GM23248 (cell line): ENCODE measurements at places on chromosomes 2 and 18.

GRCh38 chr2:234863043-234863934 lies 88.5 kb upstream of the SH3BP4 start:
- DNase-seq = peak; percentile 81

DNA sequence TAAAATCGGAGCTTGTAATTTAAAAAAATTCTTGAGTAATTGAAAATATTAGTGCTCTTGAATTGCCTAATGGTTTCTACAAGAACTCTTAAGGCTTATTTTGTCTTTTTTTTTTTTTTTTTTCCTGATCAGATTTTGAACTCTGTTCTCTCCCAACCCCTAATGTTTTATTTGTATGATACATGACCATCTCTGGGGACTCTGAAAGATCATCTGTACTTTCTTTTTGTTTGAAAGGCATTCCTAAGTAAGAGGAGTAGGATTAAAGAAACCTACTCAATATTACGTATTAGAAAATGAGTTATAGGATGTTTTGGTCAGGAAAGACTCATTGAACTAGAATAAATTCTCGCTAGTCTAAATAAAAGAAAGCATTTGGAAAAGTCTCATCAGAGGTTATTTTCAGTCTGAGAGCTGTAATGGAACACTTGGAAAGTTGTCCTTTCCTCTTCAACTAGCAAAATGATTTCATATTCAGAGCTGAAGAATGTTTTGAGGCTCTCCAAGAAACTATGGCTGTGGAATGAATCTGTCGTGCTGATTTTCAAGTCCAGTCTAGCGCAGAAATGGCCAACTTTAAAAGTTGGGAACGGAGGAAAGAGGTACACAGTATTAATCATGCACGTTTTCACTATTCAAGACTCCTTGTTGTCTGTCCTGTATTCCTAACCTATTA lies 182.7 kb downstream of the PRPF40A start:
- peak; percentile 50 for DNase-seq

DNA sequence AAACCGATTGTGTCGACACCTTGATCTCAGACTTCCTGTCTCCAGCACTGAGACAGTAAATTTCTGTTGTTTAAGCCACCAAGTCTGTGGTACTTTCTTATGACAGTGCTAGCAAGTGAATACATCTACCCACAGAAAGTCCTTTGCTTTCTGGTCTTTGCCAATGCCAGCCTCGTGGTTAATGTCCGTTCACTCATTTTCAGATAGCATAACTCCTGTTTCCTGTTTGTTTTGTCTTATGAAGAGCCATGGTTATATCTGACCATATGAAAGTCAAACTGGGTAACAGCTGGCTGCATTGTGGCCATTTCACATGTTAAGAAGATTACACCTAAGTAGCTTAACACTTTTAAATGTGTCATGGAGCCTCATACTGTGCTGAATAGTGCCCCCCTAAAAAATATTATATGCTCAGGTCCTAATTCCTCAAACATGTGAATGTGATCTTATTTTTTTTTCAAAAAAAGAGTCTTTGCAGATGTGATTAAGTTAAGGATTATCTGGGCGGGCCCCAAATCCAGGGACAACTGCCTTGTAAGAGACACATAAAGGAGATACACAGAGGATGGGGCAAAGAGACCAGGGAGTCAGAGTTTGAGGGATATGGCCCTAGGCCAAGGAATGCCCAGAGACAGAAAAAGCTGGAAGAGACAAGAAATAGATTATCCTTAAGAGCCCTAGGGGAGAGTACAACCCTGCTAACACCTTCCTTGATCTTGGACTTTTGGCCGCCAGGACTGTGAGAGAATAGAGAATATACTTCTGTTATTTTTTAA lies 118.0 kb downstream of the KCNE4 start:
- no peak for DNase-seq

- DNase-seq = no peak
These were observed 21.1 kb upstream of the GALNT5 start for GRCh38 chr2:157236404-157236803.

DNA sequence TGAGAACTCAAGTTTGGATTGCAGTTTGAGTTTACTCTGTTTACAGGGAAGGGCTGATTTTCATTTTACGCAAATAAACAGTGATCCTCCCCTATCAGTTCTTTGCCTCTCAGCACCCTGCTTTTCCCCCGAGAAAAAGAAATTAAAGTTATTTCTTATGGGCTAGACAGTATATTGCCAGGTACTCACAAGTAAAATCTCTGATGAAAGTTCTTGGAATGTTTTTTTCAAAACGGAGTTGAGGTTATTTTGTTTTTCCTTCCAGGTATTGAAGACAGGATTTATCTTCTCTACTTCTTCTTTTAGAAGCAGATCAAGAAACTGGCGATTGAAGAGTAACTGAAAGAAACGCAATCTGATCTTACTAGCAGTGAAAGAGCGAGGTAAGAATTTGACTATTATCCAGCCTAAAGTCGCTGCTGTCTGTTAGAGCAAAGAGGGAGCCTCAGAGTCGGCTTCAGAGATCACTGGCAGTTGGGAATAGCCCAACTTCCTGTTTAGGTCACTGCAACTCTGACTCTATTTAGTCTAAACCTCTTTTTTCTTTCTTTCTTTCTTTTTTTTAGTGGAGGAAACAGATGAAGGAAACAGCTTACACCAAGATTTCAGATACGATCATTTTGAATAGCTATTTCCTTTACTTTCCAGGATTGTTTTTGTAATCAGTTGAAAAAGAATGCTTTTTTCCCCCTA lies at the start of gene TFPI:
Gene TFPI (minus strand): TSS at position 425 of the 693 bp plus-strand sequence. CDS start 50,667 bp downstream, outside the sequence.
- DNase-seq = peak; percentile 80

- peak; percentile 69 for DNase-seq
These were observed 2.8 kb downstream of the ZFP36L2 start for GRCh38 chr2:43223521-43224001.

DNA sequence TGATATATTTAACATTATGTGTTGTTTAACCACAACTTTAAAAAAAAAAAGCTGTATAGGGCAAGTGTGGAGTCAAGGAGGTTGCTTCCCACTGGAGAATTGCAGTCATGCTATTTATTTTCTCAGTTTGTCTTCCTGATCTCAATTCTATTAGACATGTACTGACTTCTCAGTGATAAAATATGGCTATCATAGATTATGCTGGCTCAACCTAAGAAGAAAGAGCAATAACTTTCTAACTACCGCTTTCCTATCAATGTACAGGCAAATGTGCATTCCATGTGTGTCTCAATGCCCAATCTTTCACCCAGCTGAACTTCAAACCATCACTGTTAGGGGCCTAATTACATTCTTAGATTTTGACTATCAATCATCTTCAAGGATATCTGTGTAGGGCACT lies 201.4 kb downstream of the CTNNA2 start:
- no peak for DNase-seq

GRCh38 chr18:37563931-37564392 lies 1.6 kb downstream of the CELF4 start:
- DNase-seq = no peak

DNA sequence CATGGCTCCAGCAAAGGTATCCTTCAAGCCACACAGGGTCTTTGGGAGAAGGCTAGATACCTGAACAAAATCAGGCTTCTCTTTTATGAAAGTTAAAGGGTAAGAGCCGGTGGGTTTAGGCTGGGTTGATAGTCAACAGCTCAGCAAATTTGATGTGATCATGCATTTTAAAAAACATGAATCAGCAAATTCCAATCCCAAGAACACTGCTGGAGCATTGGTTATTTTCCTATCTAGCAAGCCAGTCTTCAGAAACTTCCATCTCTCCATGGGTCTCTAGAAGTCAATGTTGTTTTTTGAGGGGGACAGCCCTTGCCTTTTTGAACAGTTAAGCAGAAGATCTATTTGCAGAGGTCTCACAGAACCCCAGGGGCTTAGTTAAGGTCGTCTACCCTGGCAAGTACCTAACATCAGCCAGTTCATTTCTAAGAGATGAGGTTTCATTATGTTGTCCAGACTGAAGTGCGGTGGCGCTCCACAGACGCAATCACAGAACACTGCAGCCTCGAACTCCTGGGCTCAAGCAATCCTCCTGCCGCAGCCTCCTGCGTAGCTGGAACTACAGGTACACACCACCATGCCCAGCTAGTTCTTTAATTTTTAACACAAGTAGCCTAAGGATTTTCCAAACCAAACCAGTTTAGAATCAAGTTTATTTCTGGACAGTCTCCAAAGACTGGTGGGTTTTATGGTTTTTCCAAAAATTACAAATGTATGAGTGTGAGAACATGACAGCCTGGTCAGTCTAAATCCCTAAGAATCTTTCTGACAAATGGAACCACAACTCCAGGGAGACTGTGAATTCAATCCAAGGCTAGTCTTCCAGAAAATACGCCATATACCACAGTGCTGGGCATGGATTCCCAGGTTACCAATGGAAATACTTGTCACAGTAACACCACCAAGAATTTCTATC lies 4.1 kb upstream of the ZCCHC2 start:
- no peak for DNase-seq

GRCh38 chr2:207643892-207644291 lies 18.7 kb upstream of the METTL21A start:
- no peak for DNase-seq

DNA sequence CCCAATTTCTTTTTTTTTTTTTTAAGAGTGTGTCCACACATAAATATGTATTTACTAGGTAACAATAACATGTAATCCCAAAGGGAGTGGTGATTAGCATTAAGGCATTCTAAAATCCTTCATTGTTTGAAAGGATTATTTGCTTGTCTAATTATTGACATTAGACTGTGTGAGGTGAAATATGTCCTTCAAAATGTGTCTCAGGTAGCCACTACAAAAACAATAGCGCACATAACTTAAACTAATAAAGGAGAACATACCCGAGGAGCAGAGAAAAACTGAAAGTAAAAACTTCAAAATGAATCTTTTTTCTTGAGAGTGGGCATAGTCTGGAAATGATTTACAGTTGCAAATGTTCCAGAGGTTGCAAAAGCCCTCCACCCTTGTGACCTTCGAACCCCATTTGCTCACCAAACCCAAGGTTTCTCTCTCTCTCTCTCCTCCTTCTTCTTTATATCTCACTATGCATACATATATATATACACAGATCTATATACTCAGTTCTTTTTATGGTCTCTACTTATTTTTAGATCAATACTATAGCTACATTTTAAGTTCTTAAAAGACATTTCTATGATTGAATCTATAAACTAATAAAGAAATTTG lies 24.4 kb upstream of the FRZB start:
- no peak for DNase-seq

- DNase-seq = no peak
These were observed 106.9 kb downstream of the FARSB start for GRCh38 chr2:222548992-222549391.

- DNase-seq = no peak
These were observed 167.0 kb downstream of the PTH2R start for GRCh38 chr2:208573569-208573968.
